ENCODE measurements at places on chromosomes 11 and 22. TPM values are rescaled to one million over a fixed set of nuclear protein-coding genes. Genes with fewer than 3 reads are reported as not detected.

DNA sequence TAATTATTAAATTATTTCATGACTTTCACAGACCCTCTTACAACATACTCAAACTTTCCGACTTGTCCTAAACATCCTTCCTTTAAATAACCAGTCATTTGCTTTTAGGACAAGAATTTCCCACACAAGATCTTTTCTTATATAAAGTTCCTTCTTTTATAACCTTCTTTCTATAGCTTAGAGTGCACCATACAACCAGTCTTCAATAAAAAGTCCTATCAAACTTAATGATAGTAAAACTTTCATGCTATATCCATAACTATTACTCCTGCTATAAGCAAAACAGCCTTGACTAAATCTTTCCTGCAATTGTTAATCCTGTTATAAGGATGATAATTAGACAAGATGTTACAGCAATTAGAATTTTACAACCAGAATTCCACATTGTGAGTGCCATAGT lies 47.4 kb downstream of the ZNF280B start:
- no peak for DNase-seq

DNA sequence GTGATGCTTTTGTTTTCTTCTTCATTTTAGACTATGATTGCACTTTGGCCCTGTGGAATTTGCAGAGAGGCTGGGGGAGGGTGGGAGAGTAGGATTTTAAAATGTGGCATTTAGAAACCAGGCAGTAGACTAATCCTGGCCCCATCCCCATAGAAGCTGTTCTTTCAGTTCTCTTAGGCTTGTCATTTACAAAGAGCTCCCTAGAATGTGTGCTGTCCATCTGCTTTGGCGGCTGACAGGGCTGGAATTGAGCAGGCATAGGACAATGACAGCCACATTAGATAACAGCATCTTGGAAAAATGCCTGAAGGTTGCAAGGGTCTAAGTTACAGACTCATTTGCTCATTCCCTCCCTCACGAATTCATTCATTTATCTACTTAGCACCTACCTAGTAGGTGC lies 9.8 kb downstream of the INSC start:
- DNase-seq: no peak

The SCN4B gene
- 1.1 TPM for polyA plus RNA-seq

- DNase-seq: no peak
Observed at GRCh38 chr11:120649316-120649715, 137.8 kb downstream of the GRIK4 start.

The MAML2 gene
- 0.45 TPM for polyA plus RNA-seq

GRCh38 chr11:8794677-8795103 lies 112.1 kb downstream of the RPL27A start:
- DNase-seq: peak; percentile 94

GRCh38 chr11:94536386-94536785 lies 7.3 kb upstream of the FUT4 start:
- DNase-seq: peak; percentile 97

DNA sequence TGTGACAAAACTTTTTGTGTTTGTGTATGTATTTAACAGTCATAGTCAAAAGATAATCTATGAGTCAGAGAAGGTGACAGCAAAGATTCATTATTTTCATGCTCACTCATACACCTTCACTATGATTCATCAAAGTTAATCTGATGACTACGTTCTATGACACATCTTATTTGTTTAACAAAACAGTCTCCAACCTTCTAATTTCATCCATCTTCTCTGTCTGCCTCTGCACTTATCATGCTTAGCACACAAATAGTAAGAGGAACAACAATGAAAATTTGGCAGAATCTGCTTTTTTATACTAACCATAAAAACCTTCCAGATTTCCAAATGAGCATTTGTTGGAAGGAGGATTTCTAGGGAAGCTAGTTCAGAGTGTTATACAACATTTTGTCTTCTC lies 568.9 kb downstream of the LUZP2 start:
- DNase-seq: no peak

The RIBC2 gene
- not detected for polyA plus RNA-seq

- DNase-seq: peak; percentile 25
Observed at GRCh38 chr11:15216678-15217077, 102.0 kb downstream of the INSC start.

All from small intestine (tissue), 16 donors.